ENCODE measurements at places on chromosomes 2 and 18. TPM values are rescaled to one million over a fixed set of nuclear protein-coding genes. Genes with fewer than 3 reads are reported as not detected.

The OR6B2 gene
- total RNA-seq, result not detected

The TDRD15 gene
- total RNA-seq, result not detected

The ZNF521 gene
- not detected for total RNA-seq

The CDKL4 gene
- total RNA-seq, result 0.32 TPM
